ENCODE measurements at places on chromosomes 5 and 9.

DNA sequence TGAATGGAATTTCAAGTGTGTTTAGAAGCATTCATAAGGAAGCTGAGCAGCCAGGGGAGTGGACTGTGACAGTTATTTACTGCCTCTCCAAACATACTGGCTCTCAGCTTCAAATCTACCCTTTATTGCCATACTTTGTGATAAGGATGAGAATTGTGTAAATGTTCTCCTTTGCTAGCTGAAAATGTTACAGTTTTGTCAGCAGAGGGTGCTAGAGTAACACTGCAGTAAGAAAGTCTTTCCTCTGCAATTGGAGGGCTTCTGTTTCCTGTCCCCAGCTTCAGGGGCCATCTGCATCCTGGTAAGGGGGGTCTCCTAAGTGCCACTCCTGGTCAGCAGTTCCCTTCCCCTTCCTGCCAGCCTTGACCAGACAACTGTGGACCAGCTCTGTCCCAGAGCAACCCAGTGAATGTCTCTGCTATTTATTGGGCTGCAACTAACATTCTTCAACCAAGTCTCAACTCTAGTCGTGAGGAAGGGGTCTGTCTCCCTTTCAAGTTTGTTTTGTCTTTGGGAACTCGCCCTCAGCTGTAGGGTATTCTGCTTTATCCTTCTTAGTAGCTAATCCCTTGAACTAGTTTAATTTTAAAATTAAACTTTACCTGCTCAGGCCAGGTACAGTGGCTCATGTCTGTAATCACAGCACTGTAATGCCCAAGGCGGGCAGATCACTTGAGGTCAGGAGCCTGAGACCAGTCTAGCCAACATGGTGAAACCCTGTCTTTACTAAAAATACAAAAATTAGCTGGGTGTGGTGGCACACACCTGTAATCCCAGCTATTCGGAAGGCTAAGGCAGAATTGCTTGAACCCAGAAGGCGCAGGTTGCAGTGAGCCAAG lies 45.3 kb downstream of the RAPGEF6 start:
- no peak for DNase-seq

DNA sequence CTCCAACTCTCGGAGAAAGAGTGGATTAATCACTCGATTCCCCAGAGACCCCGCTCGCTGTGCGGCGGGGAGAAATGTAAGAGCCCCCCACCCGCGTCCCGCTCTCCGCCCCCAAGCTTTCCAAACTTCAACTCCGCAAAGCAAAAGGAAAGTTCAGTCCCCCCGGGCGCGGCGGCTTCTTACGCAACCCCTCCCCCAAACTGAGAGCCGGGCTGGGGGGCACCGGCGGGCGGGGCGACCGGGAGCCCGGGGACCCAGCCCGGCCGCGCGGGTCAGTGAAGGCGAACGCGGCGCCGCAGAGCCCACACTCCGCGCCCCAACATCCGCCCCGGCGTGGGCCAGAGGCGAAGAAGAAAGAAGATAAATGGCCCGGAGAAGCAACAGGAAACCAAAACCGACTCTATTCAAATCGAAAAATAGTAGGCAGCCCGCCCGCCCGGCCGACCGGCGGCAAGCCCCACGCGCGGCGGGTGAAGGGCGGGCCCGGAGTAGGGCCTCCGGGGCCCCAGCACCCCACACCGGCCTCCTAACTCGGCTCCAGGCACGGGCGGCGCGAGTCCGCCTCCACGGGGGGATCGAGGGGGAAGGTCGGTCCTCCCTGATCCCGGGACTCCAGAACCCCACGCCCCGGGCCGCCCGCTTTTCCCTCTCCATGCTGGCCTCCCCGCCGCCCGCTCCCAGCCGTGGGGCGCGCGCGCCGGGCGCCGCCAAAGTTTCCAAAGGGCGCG lies 720 bp downstream of the NOTCH1 start:
- DNase-seq = peak; percentile 27

DNA sequence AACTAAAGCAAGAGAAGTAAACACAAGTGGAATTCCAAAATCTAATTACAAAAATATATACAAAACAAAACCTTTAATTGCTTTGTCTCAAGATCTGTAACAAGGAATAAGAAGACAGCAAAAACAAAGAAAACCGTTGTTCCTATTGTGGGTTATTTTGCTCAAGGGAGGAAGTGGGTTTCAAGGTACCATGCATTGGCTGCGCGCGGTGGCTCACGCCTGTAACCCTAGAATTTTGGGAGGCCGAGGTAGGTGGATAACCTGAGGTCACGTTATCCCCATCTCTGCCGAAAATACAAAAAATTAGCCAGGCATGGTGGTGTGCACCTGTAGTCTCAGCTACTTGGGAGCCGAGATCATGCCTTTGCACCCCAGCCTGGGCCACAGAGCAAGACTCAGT lies 12.1 kb upstream of the IQGAP2 start:
- no peak for DNase-seq

DNA sequence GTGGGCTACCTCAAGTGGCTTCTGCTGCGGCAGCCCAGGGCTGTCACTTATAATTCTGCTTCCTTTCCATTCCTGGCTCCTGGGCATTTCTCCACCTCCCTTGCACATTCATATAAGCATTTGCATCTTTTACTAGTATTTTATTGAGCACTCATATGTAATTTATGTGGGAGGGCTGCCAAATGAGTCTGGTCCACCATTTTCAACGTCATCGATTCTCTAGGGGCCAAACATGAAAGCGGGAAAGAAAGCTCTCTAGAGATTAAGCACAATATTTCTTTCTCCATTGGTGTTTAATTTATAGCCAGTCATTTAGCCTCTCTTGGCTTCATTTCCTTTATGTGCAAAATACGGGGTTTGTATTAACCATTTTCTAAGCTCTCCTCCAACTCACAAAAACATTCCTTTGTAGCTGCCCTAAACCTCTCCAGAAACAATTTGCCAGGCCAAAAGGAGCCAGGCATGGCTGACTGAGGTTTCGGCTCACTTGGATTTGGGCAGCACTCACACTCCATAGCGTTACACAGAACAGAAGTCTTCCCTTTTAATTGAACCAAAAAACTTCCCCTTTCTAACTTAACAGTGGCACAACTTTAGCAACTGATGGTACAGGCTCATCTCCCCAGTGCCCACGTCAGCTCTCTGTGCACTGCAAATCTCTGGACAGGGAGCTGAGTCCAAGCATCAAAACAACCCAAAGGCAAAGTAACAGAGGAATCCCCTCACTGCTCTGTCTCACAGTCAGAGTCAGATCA lies 183.5 kb downstream of the ROR2 start:
- no peak for DNase-seq

GRCh38 chr5:89968958-89969381 lies 440.6 kb downstream of the CETN3 start:
- no peak for DNase-seq

DNA sequence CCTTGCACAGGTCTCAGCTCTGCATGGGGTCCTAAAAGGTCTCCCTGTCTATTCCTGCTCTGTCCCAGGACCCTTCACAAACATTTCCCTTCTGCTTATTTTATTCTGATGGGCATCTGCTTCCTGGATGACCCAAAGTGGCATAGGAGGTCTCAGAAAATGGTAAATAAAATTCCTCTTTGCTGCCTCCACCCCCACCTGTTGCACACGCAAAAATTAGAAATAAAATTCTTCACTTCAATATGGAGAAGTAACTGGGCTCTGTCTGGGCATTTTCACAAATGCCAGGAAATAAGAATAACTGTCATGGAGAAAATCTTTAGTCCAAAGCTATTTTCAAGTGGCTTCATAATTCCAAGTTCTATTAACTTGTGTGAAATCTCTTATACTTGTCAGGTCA lies 106.6 kb upstream of the MAP1B start:
- no peak for DNase-seq

- DNase-seq = no peak
Measured at GRCh38 chr5:56161927-56162326, 71.2 kb downstream of the ANKRD55 start.

DNA sequence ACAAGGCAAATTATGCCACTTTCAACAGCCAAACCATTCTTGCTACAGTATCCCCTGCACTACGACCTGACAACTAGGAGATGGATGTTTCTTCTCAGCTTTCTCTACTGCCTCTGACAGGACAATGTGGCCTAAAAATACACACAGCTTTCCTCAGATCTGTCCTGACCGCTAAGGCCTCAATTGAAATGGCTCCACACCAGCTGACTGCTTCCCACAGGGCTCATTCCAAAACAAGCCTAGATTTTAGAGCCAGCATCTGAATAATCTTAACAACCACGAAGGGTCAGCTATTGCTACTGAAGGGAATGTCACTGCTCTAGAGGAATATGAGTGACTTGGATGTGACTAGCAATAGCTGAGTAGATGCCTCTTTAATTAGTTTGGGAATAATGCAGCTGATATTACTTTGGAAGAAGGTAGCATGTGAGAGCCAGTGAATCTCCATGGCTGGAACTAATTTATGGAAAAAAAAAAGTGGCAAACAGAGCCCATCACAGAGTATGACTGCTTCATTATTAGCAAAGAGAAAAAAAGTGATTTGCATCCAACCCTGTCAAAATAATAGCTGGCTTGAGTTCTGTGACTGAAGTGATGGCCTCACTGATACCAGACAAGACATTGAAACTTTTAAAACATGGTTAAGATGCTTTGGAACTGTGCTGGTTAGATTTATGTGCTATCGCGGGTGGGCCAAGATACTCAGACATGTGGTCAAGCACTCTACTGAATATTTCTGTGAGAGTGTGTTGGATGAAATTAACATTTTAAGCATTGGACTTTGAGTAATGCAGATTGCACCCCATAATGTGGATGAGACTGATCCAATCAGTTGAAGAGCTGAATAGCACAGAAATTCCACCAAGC lies 450.2 kb downstream of the NR2F1-AS1 start:
- no peak for DNase-seq
